ENCODE measurements at places on chromosomes 4 and X. TPM values are rescaled to one million over a fixed set of nuclear protein-coding genes. Genes with fewer than 3 reads are reported as not detected.

The TLR10 gene
- total RNA-seq: 0.22 TPM

The BTC gene
- not detected for total RNA-seq

DNA sequence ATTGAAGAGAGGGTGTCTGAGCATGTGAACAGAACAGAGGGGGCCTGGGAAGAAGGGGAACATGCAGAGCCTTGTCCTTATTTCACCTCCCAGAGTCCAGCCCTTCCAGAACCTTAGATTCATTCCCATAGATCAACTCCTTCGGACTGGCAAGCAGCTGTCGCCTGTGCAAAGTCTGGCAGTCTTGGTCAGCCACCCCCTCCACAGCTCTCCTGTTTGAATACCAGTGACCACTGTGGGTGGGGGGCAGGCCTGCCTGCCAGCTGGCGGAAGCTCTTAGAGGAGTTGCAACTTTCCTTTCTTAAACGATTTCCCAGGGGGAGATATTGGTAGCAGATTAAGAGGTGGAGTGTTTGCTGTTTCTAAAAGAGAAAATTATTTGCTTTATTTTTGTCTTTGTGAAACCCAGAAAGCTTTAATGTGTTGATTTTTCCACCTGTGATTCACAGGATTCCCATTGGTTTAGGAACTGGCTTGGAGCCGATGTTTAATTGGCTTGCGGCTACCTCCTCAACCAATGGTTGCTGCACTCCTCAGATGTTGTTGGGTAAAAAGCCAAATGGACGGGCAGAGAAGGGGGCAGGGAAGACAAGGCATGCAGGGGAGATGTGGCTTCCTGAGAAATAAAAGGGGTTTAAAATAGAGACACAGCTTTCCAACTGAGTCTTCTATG, 62.2 kb upstream of the PRPS1 start:
- no peak for DNase-seq

GRCh38 chr4:26290321-26290720, 30.5 kb upstream of the RBPJ start:
- DNase-seq: no peak

The GAGE2A gene
- total RNA-seq: not detected

DNA sequence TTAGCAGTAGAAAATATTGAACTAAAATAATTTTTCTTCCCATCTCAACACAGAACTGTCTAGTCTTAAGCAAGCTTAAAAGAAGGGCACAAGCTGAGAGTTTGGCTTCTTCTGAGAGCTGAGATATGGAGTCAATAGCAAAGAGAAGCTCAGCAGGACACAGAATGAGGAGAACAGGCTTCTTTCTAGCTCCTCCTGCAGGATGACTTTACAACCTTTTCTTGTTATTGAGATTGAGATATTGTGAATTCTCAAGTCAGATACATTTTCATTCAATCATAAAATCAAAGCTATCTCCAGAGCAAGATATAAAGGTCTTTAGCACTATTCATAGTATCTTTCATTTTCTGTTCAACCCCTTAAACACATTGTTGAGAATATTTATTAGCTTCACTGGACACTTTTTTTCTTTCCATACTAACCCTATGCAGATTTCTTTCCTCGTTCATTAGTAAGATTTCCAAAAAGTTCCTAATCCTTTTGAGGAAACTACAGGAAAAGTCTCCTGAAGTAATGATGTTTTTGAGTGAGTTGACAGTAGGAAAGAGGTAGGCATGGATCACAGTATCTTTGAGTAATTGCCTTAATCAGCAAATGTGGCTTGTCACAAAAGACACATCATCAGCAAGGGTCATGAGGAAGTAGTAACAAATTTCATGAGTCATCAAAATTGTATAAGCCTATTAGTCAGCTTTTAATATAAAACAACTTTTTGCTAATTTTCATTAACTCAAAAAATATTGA, 17.8 kb upstream of the CXCL3 start:
- no peak for DNase-seq

The ART3 gene
- total RNA-seq: not detected

DNA sequence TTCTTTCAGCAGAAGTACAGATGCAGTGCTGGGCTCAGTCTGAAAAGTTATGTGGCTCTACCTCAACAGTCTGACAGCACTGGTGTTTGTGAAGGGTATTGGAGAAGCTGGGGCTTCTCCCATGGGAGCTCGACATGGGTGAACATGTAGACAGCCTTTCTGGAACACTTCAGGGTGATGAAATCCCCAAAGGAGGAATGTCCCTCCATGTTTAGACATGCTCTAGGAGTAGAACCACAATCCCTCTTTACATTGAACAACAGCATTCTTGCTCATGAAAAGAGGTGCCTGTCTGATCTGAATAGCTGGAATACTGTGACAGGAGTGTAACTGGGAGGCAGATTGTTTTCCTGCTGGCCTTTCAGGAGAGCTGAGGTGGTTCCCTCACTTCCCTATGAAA, 53.8 kb upstream of the NAP1L2 start:
- no peak for DNase-seq

The SLC25A53 gene
- 4.4 TPM for total RNA-seq

GRCh38 chr4:155342142-155342541, 34.6 kb downstream of the MAP9 start:
- no peak for DNase-seq

All from activated CD8-positive, alpha-beta T cell treated with anti-CD3 and anti-CD28 coated beads for 36 hours (primary cell).